ENCODE measurements at places on chromosomes 11 and 22.

- no peak for DNase-seq
Measured at GRCh38 chr22:36871669-36872081, 10.9 kb downstream of the NCF4 start.

DNA sequence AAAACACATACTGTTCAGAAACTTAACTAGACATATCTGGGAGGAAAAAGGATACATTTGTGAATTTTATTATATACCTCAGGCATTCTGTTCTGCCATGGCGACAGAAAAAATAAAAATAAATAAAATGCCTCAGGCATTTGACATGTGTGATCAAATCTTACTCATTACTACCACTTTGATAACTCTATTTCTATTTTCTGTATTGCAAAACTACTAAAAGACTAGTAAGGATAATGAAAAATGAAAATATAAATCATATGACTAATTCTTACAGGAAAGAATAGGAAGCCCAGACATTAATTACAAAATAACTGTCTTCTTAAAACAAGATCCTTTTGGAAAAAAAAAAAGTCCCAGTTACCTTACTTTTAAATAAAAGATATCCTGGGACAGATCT, 5.3 kb downstream of the PICALM start:
- no peak for DNase-seq

DNA sequence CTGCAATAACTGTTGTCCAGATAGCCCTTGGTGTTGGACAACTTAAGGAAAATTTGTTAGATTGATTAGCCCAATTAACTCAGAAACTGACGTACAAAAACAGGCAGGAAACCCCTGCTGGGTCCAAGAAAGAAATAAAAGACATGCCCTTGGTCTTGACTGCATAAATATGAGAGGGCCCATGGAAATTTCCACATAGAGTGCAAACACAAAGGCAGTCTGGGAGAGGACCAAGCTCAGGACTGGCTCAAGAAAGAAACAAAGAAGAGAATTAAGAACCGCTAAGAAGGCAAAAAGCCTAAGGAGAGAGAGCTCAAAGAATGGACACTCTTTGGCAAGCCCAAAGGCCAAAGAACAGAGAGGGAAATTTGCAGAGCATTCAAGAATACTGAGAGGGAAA, 1243.9 kb downstream of the LRRC4C start:
- DNase-seq = no peak

DNA sequence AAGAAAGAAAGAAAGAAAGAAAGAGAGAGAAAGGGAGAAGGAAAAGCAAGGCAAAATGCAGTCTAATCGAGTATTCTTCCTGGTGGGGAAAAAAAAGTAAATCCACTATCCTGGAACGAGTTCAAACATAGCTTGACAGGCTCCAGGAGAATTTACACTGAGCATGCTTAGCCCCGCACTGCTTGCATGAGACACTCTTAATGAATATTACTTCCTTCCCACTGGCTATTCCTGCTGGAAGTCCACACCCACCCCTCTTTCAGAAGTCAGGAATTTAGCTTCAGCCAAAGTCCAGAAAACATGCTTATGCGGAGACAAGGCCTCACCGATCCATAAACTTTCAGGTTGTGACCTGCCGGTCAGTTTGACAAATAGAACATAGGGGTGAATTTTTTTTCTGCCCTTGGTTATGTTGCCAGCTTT, 251.8 kb upstream of the BLID start:
- DNase-seq = peak; percentile 67

- DNase-seq = no peak
Measured at GRCh38 chr11:112911124-112911523, 50.1 kb upstream of the NCAM1 start.

DNA sequence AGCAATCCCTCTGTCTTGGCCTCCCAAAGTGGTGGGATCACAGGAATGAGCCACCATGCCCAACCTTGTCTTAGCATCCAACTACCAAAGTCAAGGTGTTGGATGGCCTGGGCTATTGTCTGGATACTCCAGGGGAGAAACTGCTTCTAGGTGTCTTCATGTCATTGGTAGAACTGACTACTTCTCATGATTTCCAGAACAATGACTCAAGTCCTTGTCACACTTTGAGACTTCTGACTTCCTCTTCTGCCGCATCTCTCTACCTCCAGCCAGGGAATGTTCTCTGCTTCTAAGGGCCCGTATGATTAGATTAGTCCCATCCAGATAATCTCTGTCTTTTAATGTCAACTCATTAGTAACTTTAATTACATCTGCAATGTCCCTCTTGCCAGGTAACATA, 30.6 kb downstream of the APOL6 start:
- DNase-seq = no peak

- DNase-seq = no peak
Measured at GRCh38 chr22:33124471-33124870, 66.3 kb upstream of the SYN3 start.
